ENCODE measurements at places on chromosomes 5 and 9.

GRCh38 chr5:3994628-3995027 is 399.0 kb downstream of the IRX1 start:
- no peak for DNase-seq

- DNase-seq: no peak
Observed at GRCh38 chr5:143870871-143871632, 59.1 kb downstream of the HMHB1 start.

GRCh38 chr9:6739218-6739617 is 18.6 kb upstream of the KDM4C start:
- DNase-seq: no peak

GRCh38 chr9:78539188-78539587 is 242.3 kb downstream of the PSAT1 start:
- DNase-seq: no peak
